ENCODE measurements at places on chromosomes 1 and 21. TPM values are rescaled to one million over a fixed set of nuclear protein-coding genes. Genes with fewer than 3 reads are reported as not detected.

Gene HSD3B1
- not detected for total RNA-seq

Gene ATG4C
- 8.6 TPM for total RNA-seq

Gene INAVA
- total RNA-seq, result not detected

Gene GBP6
- 0.36 TPM for total RNA-seq

Gene DMRTA2
- total RNA-seq, result not detected

Gene PDC
- not detected for total RNA-seq

Gene CLEC20A
- not detected for total RNA-seq

Gene TMEM54
- total RNA-seq, result not detected

Gene PLEKHG5
- total RNA-seq, result 1.4 TPM

Gene RASSF5
- 190 TPM for total RNA-seq

Gene LY9
- 9.2 TPM for total RNA-seq

Gene FDPS
- total RNA-seq, result 210 TPM

Gene FCGR1A
- not detected for total RNA-seq

Gene TSPAN1
- not detected for total RNA-seq

Gene USH2A
- total RNA-seq, result not detected

Gene INSRR
- total RNA-seq, result 0.14 TPM

Gene TTC22
- total RNA-seq, result 4.6 TPM

Gene TTC4
- 23.9 TPM for total RNA-seq

Gene GPATCH4
- total RNA-seq, result 53.5 TPM

Gene SLAMF7
- 6.8 TPM for total RNA-seq

Gene SERTAD4
- not detected for total RNA-seq

Gene LCE2A
- total RNA-seq, result not detected

Gene WRAP73
- 33.2 TPM for total RNA-seq

Gene PLPPR4
- total RNA-seq, result not detected

Gene BRWD1
- total RNA-seq, result 30.5 TPM

Gene CFAP74
- total RNA-seq, result not detected

Gene CR1L
- total RNA-seq, result not detected

Gene AMY1C
- total RNA-seq, result not detected

Gene BRDT
- not detected for total RNA-seq

Gene SLC1A7
- total RNA-seq, result not detected

Gene SPRR4
- not detected for total RNA-seq

Gene FBXO2
- 0.59 TPM for total RNA-seq

Gene SYPL2
- total RNA-seq, result not detected

Gene NUDC
- 88.6 TPM for total RNA-seq

Gene NBPF12
- total RNA-seq, result 18.6 TPM

Gene ARHGEF16
- total RNA-seq, result not detected

All from T-helper 2 cell treated with Interferon-gamma antibody and Interleukin-4, amounts not matched to agents 100 ng/mL and 5 ng/mL, for 36 hours (primary cell).